ENCODE measurements at places on chromosomes 2 and 18.

- no peak for DNase-seq
These were observed 4.8 kb upstream of the PDIA6 start for GRCh38 chr2:10817413-10817812.

DNA sequence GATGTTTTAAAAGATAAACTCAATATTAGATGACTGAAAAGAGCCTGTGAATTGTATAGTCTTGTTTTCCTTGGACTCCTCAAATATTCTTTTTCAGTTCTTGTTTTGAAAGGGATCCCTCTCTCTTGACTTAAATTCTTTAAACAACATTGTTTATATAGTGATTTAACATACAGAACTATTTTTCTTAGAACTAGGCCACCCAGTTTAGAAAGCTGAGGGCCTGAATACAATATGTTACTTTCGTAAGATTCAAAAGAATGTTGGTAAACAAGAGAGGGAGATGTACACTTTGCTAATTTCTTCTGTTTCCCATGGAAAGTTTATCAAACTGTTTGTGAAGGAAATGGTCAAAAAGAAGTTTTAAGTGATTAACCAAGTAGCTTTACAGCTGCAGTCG, 5.5 kb upstream of the TSPYL6 start:
- no peak for DNase-seq

GRCh38 chr2:10233131-10234012, 69.3 kb upstream of the HPCAL1 start:
- no peak for DNase-seq

DNA sequence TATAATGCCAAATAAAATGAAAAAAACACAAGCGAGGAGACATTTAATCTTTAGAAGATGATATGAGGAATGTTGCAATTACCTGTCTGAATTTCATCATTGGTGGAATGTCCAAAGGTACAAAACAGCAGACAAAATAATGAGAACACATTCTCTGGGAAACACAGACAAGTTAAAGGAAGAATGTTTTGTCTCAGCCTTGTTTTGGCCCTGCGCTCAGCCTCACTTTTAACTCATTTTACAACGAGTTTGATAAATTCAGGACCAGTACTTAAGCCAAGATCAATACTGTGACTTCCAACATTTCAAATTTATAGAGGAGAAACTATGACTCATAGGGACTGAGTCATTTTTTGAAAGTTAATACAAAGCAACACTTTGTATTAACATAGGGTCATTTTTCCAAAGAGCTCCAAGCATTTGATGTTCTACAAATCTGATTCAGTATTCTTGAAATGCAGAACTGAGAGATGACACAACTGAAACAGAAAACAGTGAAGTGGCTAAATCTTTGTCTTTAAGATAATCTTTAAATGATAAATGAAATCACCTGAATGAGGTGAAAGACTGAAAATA, 833.2 kb upstream of the CHAC2 start:
- DNase-seq: peak; percentile 55

DNA sequence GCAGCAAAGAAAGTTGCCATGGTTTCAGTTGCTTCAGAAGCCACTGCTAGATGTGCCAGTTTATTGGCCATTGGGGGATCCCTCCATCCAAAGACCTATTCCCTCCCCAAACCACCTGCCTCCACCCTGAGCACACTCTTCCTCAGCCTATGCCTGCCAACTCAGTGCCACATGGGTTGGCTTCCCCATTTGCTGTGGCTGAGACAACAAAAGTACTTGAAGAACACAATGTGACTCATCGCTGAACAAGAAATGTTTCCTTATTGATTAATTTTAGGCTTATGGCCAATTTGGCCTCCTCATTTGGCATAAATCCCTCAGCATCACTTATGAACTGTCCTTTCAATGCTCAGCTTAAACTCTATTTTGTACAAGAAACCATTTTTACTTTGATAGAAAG, 215.9 kb downstream of the TMEM247 start:
- DNase-seq: peak; percentile 21

DNA sequence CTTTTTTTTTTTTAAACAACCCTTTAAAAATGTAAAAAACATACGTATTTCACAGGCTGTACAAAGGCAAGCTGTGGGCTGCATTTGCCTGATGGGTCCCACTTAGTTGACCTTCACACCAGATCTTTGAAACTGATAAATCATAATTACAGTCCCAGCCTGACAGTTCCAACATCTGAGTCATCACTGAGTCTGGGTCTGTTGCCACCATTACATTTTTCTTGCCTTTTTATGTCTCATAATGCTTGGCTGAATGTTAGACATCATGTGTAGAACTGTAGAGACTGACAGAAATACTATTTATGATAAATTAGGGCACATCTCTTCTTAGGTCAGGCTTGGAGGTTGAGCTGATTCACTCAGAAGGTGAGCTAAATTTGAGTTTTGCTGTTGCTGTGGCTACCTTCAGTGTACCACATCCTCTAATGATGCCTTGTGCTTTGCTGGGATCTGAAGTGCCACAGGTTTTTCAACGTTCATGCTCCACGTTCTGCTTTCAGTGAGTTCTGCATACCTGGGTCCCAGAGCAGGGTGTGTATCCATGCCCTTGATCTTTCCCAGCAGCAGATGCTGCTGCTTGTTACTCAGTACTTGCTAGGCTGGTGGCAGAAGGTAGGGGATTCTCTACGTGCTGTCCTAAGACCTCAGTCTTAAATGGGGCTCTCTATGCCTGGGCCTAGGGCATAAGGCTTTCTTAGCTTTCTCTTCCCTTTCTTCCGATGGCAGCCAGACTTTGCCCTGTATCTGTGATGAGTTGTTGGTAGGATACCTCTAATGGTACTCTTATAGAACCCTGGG, 160.6 kb upstream of the SMAD7 start:
- DNase-seq: peak; percentile 45

DNA sequence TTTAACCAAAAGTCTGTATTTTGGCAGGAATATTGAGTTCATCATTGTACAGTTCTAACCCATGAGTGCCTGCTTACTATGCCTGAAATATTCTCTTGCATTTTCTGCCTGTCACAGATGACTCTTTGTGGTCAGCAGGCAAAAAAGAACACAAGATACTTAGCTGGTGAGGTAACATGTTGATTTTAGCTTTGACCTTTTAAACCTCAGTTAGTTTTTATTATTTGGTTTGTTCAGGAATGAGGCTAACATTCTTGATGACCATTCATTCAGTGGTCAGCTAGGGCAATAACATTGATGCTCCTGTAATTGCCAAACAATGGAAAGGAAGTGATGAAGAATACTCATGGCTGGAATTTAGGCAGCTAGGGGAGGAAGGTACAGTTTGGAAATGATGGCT, 491.2 kb downstream of the PIK3C3 start:
- no peak for DNase-seq

GRCh38 chr2:62774555-62775366, 69.2 kb downstream of the EHBP1 start:
- peak; percentile 55 for DNase-seq

DNA sequence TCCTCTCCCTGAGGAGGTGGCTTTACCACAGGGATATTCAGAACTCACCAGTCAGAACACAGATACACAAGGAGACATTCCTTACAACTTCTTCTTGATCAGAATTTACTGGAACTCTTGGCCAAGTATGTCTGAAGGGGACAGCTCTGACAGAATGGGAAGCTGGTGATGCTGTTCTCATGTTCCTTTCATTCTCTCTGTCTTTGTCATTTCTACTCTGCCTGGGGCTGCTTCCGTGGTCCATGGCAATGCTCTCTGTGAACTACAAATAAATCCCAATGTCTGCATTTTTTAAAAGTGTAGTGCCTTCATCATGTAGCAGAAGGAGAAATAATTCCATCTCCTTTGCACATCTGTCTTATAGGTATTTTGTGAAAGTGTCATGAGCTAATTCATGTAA, 730.3 kb downstream of the CNTNAP5 start:
- DNase-seq: no peak

DNA sequence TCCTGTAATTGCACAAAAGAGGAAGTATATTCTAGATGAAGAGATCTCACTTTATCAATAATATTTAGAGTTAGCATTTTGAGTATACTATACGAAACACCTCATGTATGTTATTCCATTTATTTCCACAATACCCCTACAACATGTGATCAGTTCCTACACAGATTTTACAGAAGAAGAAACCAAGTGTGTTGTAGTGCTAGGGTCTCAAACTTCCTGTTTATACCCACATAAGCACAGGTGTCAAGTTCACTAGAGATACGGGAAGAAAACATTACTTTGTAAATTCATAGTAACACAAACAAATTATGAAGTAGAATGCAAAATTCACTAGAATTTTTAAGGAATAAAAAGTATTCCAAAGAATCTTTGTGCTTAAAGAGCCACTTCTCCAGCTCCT, 46.4 kb downstream of the KCTD18 start:
- DNase-seq: no peak

DNA sequence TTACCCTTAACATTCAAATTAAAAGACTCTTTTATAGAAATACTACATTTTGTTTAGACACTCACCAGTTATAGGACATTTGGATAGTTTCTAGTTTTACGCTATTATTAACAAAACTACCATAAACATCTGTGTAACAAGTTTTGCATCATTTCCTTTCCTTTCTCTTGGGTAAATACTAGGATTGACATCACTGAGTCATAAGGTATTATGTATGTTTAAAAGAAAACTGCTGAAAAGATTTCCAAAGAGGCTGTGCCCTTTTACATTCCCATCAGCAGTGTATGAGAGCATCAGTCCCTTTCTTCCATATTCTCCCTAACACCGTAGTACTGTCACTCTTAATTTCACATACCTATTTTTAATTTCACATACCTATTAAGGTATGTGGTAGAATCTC, 130.6 kb downstream of the USP34 start:
- peak; percentile 83 for DNase-seq

DNA sequence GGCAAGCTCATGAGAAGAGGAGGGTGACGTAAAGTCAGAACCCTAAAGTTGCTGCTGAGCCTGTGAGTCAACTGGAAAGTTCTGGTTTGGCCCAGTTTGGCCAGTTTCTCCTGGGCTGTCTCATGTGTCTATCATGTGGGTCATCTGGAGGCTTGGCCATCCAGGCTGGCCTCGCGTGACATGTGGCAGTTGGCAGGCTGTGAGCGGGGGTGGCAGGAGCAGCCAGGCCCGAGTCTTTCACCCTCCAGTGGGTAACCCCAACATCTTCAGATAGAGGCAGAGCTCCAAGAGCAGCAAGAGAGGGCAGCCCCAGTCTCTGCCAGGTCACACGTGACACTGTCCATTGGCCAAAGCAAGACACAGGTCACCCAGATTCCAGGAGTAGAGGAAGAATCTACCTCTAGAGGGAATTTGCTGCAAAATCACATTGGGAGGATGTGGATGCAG, 51.5 kb downstream of the FHOD3 start:
- DNase-seq: no peak

GRCh38 chr2:105243961-105244360, 2.4 kb downstream of the GPR45 start:
- no peak for DNase-seq

DNA sequence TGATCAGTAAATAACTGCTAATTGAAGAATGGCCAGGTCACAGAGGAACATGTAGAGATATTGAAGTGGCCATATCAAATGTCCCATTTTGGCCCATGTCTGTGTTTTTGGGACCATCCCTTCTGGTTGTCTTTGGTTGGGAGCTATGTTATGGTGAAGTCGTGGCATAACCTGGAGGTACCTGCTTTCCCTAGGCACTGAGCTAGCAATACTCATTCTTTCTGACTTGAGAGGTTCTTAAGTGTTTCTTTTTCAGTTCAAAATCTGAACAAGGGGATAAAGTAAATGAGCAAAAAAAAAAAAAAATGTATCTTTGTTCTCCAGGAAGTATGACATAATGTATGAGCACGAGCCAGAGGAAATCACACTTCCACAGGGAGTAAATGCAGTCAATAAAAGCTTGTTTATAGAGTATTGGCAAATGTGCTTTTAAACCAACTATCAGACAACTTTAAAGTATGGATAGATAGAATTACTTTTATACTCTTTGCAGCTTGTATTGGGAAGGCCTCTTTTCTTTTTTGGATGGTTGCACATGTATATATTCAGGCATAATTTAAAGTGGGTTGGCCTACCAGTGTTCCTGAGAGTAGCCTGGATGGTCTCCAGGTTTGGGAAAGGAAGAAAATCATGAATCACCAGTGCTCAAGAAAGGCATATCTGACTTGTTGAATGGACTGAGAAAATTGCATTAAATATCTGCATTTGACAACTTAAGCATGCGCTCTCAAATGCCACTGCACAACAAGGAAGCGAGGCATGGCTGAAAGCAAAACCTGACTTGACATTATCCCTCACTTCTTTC, 125.0 kb downstream of the SPHKAP start:
- no peak for DNase-seq

- no peak for DNase-seq
These were observed 150.6 kb upstream of the RIOK3 start for GRCh38 chr18:23302511-23302850.

DNA sequence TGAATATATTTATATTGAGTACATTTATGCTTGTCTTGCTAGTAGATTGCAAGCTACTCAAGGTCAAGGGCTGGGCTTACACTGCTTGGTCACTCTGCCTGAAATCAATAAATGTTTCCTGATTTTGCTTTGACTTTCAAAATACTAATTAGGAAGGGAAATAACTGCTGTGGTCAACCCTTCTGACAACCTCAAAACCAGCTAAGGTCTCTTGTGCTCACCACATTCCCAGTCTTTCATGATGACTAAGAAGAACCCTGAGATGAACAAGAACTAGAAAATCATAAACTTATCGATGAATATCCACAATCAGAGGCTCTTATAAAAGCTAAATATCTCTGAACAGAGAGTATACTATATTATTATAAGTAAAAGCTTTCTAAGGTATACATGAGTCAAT, 33.3 kb downstream of the ABCB11 start:
- DNase-seq: no peak

DNA sequence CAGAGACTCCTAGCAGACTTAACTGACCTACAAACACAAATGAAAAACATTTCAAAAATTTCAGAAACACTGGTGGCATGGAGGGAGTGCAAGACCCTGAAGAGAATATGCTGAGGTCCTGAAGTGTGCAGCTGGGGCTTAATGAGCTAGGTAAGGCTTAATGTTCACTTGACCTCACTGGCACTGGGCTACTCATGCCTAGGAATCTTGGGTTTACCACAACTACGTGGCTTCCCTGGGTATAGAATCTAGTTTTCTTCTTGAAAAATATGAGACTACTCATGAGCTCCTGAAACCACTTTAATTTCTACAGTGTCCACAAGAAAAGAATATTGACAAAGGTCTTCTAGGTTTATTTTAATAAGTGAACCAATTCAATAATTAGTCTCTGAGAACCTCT, 139.8 kb downstream of the HNMT start:
- DNase-seq: no peak

Data from HCEC 1CT (cell line).